ENCODE measurements at places on chromosomes 2 and 18.
A peak's percentile ranks its signal among the peaks of the same experiment; 100 is the strongest.

GRCh38 chr2:198309673-198310280 is 505.4 kb downstream of the PLCL1 start:
- DNase-seq, result peak; percentile 45

GRCh38 chr2:42314892-42315468 is 46.0 kb downstream of the COX7A2L start:
- DNase-seq, result no peak

GRCh38 chr2:166892397-166892796 is 4.1 kb downstream of the XIRP2 start:
- DNase-seq, result no peak

DNA sequence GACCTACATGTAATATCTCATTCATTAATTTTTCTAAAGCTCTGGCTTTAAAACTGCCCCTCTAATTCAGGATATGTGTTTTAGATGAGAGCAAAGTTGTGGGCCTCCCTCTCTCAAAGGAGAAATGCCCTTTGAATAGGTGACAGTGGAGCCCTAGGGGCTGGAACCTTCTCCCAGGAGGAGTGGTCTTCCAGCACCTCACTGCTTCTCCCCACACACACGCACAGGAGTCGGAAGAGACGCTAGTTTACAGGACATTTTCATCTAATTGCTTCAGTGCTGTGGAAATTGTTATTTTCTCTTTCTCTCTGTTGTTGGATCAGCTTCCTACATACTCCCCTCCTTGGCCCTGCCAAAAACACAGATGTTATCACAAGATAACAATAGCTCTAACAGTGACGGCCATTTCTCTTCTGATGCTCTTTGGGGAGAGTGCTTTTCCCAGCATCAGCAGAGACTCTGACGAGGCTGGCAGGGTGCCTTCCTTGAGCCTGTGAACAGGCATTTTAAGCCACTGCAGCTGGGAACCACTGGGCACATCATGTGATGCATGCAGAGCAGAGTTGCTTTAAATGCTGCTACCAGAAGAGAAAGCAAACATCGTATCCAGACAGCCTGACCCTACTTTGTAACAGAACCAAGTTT is 209.4 kb upstream of the SP5 start:
- peak; percentile 97 for DNase-seq

DNA sequence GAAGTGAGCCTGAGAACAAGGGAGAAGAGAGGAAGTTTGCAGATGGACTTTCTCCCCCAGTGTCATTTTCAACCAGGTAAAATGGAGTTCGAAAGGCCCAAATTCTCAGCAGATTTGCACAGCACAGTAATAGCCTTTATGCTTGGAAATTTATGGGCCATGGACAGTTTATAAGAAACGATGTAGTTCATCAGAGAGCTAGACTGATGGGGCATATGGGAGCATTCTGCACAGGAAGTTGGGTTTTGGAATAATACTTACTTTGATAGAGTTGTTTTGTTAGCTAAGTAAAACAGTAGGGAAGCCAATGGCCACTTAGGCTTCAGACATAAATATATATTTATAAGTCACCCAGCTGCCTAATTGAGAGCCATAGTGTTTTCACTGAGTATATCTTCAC is 169.4 kb downstream of the MEIS1 start:
- no peak for DNase-seq

- DNase-seq, result no peak
Measured at GRCh38 chr18:39223283-39223682, 1657.7 kb upstream of the CELF4 start.

DNA sequence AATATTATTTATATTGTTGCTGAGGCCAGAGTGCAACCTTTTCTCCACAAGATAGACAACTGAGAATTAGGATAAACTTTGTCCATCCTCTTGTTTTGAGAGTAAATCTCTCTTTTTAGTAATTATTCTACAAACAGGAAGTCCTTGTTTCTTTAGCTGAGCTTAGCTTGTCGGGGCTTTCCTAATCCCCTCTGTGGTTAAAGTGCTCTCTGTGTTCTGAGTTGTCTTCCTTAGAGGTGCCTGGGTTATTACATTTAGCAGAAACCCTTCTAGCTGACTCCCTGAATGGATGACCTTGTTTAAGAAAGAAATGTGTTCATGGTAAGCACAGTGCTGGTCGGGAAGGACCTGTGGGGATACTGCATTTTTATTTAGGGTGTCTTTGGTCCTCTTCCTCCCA is 12.7 kb downstream of the USP39 start:
- DNase-seq, result no peak

GRCh38 chr18:49487711-49488310 is 777 bp upstream of the C18orf32 start:
- no peak for DNase-seq

- no peak for DNase-seq
Measured at GRCh38 chr2:161992531-161992930, 81.5 kb downstream of the DPP4 start.

DNA sequence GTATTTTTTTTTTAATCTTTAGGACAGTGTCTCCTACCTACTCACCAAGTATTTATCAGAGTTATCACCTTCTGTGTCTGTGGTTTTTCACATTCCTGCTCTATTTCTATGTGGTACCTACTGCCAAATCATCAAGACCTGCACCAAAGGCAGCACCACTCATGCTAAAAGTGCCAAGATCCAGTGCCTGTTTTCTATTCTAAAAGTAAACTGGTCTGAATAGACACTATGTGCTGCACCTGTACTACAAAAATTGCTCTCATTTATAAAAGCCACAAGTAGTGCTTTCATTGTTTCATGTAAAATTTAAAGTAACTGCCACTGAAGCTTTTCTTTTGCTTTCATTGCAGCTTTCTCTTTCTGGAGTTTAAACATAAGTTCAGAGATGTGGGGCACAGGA is 103.9 kb upstream of the GULP1 start:
- no peak for DNase-seq

- DNase-seq, result no peak
Measured at GRCh38 chr18:58884680-58885079, 20.0 kb downstream of the ZNF532 start.

GRCh38 chr2:1641523-1641922 is 102.8 kb downstream of the PXDN start:
- peak; percentile 6 for DNase-seq

GRCh38 chr18:46810481-46811000 is 53.7 kb upstream of the ST8SIA5 start:
- no peak for DNase-seq

DNA sequence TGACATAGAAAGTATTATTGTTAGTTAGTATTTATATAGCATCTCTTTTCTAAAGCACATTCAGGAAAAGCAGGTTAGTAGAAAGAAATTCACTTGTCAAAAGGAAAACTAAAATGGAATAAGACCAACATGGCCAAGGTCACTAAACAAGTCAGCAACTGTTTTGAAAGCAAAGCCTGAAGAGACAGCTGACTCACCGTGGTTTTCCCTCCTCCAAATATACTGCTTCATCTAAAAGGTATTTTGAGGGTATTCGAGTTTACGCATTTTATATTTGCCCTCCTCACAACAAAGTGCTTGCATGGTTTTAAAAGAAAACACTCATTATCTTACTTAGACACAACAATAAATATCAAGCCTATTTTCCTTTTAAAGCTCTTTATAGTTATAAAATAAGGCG is 24.0 kb downstream of the ZNF385B start:
- no peak for DNase-seq

- DNase-seq, result peak; percentile 58
Measured at GRCh38 chr2:54176577-54176976, 61.2 kb downstream of the ACYP2 start.

DNA sequence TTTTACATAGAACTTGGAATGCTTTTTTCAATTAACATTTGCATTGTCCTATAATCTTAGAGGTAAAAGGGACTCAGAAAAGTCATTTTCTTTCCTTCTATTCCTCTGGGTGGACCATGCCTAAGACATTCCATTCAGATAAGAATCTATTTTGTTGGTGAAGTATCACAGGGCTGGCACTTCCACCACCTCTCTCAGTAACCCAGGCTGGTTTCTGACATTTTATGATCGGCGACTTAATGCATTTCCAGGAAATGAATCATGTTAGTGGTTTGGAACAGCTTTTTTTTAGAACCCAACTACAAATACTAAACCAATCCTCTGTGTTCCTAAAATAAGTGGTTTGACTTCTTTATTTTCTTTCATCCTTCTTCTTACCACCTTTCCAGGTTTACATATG is 27.0 kb downstream of the GAD1 start:
- DNase-seq, result no peak

DNA sequence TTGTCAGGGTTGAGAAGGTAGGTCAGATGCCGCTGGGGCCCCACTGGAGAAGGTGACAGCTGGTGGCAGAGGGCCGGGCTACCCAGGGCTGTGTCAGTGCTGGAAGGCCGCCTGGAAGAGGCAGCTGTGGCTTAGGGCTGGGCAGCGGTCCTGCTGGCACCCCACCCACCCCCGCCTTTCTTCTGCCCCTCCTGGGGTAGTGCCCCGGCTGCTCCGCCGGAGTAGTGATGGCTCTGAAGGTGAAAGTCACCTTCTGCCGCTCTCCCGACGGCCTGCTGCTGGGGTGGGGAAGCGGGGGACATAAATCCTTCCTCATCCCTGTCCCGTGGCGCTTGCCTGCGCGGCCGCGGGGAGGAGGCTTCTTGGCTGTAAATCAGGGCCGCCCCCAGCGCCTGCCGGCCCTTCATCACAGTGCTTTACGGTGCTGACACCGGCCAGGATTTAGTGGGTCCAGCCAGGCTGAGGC is 332.2 kb downstream of the DYSF start:
- no peak for DNase-seq

GRCh38 chr18:61887838-61888237 is 5.0 kb downstream of the RNF152 start:
- no peak for DNase-seq
